ENCODE measurements at places on chromosomes 11 and 22.
A peak's percentile ranks its signal among the peaks of the same experiment; 100 is the strongest.

DNA sequence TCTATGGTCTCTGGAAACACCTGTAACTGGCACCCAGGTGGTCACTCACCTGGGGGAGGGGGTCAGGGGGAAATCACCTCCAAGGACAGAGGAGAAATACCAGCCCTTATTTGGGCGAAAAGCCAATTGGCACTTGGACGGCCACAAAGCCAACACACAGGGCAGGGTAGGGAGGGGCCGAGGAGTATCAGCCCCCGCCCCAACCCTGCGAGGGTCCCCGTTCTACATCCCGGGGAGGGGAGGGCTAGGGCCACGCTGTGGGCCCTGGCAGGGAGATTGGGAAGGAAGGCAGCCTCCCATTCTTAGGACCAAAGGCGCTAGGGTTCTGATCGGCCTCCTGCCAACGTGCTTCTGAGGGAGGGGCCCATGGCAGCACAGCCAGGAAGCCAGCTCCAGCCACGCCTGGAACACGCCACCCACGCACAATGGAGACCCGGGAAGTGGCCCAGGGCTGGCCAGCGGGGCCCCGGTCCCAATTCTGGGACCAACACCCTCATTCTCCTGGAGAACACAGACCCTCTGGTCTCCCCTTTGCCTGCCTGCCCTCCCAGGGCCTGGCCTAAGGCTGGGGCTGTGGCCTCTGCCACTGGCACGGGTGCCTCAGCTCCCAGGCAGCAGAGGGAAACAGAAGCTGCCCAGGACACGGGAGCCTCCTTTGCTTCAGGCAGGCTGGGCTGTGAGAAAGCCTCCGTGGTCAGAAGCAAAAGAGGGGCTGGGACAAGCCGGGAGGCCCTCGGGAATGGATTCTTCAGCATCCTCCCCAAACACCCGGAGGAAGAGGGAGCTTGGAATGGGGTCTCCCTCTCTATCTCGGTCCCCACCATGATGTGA is 7.4 kb downstream of the CBX6 start:
- peak; percentile 67 for DNase-seq
- H3K27me3 ChIP-seq = no peaks in the 10 kb centered on the region
- peak overlapping the region; percentile 1 for H3K27ac ChIP-seq
- H3K36me3 ChIP-seq = 0 out of 2 replicates have a peak, but pooled peaks cover 4% of the 10 kb centered on the region
- H3K4me3 ChIP-seq = 0 out of 2 replicates have a peak overlapping the region, but pooled peaks have one; percentile 2

GRCh38 chr22:40345271-40345670 is 1.0 kb upstream of the ADSL start:
- no peak for DNase-seq
- peaks cover 6% of the 10 kb centered on the region for H3K4me1 ChIP-seq
- no peaks in the 10 kb centered on the region for H3K27me3 ChIP-seq
- peak overlapping the region; percentile 89 for H3K27ac ChIP-seq
- H3K4me3 ChIP-seq = peak overlapping the region; percentile 68
- peaks cover 16% of the 10 kb centered on the region for H3K36me3 ChIP-seq

DNA sequence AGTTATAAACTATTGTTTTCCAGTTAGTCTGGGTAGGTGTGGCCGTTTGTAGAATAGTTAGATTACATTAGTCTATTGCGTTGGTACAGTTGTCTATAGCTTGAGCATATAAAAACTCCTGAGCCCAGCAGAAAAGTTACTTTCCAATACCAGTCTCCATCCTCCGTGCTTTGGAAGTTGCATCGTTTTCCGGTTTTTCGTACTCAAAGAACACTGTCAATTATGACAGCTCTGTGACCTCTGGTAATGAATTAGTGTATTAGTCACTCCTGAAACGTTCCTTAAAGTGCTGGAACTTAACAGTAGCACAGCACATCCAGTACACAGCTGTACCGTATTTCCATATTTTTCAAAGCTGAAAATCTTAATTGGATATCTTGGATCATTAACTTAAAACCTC is 808 bp upstream of the MSANTD2 start:
- no peaks in the 10 kb centered on the region for H3K36me3 ChIP-seq

DNA sequence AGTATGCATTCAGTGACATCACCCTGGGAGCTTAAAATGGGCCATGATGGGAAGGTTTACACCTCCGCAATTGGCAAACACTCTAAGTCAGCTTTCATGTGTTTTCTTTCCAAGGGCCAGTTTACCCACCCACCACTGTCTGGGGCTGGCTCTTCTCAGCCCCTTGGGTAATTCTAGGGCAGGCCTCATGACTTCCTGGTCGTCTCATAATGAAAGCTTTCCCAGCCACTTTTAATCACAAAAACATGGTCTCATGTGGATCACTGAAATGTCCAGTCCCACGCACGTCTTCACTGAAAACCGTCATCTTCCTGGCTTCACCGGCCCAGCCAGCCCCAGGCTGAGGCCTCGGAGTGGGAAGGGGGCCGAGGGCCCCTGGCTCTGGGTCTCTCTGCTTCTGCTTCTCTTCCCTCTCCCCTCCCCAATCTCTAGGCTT is 58.5 kb upstream of the ANO1 start:
- H3K4me1 ChIP-seq = no peaks in the 10 kb centered on the region
- no peaks in the 10 kb centered on the region for H3K36me3 ChIP-seq
- no peak for DNase-seq
- H3K27ac ChIP-seq = no peak overlapping the region
- no peak overlapping the region for H3K4me3 ChIP-seq

DNA sequence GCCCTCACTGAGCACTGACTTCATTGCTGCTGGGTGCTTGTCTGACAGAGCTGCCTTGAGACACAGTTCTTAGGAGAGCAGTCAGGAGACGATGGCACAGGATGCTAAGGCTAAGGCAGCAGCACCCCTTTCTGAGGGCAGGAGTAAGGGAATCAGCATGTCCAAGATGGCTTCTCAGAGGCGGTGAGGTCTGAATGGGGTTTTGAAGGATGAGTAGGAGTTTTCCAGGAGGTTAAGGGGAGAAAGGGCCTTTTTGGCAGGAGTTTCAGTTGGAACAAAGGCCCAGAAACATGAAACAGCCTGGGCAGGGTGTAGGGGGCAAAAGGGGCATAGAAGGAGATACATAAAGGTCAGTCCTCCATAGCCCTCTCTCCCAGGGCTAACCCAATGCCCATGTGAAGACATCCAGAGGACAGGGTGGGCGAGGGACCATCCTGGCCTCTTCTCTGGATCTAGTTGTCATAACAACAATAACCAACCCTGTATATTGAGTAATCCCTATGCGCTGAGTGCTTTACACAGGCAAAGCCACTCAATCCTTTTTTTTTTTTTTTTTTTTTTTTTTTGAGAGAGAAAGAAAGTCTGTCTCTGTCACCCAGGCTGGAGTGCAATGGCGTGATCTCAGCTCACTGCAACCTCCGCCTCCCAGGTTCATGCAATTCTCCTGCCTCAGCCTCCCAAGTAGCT is 19.0 kb downstream of the CYTH4 start:
- no peak overlapping the region for H3K4me3 ChIP-seq
- H3K27me3 ChIP-seq = no peaks in the 10 kb centered on the region
- H3K4me1 ChIP-seq = peaks cover 12% of the 10 kb centered on the region
- no peak for DNase-seq
- H3K36me3 ChIP-seq = no peaks in the 10 kb centered on the region
- H3K27ac ChIP-seq = no peak overlapping the region

All from GM23338 (cell line).